ENCODE measurements at places on chromosomes 13 and 19.

DNA sequence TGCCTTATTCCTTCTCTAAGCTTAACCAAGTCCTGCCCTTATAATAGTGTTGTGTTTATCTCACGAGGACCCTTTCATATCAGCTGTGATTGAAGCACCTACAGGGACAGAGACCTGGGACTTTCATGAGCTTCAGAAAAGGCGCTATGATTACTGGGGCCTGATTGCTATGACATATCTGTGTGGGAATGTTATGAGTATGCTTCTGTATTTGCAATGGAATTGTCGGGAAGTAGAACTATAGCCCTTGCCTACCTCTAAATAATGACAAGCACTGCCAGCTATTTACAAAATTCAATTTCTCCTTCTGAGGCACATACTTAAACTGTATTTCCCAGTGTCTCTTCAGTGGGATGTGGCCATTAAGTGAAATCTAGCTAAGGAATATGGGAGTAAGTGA lies 191.5 kb downstream of the LHFPL6 start:
- DNase-seq = no peak

DNA sequence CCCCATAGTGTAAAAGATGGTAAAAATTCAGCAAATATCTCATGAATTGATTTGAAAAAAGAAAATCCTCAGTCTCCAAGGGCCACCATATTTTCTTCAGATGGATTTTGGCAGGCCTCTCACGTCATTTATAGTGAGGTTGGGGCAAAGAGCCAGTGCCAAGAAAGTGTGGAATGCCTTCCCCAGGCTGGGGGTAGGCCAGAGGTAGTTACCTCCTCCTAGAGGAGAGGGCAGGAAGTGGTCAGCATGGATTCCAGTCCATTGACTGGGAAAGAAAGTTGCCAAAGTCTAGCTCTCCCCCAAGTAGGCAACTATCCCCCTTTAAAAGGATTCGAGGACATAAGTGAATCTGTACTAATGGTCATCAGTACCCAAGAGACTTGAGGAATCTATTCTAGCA lies 68.4 kb upstream of the KCTD4 start:
- DNase-seq = no peak

GRCh38 chr13:104411141-104411765 lies 1345.0 kb upstream of the SLC10A2 start:
- no peak for DNase-seq

DNA sequence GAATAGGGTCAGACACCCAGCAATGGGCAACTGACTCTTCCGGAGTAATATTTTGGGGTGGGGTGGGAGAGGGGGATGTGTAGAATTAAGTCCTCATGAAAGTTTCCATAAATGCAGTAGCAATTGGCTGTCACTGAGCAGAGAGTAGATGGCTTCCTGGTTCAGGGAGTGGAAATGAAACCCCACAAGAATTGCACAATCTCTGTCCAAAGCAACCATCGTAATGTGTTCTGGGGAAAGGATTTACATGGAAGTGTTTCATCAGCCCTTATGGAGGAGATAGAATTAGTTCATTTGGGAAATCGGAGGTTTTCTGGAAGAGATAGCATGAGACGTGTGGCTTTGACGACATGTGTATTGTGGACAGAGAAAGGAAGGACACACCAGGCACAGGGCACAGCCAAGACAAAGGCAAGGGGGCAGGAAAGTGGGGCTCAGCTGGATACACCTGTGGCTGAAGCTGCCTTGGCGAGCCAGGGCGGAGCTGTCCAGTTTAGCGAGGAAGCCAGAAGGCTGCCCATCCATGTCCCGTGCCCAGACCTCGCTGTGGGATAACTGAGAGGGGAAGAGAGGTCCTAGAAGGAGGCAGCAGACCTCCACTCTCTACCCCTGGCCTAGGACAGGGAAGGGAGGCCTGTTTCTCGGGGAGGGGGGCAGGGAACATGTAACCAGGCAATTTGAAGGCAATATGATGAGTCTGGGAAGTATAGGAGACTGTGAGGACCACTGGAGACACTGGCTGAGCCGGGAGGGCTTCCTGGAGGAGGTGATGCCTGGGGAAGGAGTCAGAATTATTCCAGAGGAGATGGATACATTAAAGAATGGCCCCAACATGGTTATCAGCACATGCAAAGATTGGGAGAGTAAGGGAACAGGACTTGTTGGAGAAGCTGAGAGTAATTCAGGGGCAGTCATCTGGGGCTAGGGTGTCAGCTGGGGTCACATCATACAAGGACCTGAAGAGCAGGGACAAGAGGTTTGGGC lies 2.6 kb upstream of the CLEC4G start:
- no peak for DNase-seq

DNA sequence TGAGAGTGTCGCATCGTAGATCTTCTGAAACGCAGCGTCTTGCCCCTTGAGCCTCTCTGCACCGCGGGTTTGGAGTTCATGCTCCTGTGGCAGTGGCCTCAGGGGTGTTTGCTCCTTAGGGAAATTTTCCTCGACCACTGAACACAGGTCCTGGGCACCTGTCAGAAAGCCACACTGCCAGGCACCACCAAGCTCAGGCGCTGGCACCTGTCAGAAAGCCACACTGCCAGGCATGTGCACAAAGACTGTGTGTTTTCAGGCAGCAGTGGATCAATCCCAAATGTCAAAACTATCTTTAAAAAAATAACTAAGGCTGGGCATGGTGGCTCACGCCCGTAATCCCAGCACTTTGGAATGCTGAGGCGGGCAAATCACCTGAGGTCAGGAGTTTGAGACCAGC lies 87.1 kb downstream of the ATP11A start:
- DNase-seq = no peak

DNA sequence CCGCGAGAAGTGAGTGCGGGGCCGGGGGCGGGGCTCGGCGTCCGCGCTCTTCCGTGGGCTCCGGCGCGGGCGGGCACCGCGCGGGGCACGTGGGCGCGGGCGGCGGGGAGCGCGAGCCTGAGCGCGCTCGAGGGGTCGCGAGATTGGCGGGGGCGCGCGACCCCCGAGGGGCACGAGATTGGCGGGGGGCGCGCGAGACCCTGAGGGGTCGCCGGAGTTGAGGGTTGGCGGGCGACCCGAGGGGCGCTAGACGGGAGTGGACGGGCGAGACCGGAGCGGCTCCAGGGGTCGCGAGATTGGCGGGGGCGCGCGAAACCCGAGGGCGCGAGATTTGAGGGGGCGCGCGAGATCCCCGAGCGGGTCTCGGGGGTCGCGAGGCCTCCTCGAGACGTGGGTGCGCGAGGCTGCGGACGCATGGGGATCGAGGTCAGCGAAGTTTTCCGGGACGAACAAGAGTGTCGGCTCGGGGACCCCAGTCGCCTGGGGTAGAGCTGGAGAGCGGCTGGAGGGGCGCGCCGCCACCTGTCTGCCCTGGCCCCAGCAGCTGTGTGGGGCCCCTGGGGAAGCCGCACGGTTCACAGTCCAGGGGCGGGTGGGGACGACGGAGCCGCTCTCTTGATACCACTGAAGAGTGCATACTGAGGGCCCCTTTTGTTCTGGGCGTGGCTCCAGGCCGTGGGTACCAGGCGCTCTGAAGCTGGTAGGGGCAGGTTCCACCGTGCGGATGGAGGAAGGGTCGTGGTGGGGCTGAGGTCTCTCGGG lies 682 bp downstream of the SSBP4 start:
- no peak for DNase-seq

DNA sequence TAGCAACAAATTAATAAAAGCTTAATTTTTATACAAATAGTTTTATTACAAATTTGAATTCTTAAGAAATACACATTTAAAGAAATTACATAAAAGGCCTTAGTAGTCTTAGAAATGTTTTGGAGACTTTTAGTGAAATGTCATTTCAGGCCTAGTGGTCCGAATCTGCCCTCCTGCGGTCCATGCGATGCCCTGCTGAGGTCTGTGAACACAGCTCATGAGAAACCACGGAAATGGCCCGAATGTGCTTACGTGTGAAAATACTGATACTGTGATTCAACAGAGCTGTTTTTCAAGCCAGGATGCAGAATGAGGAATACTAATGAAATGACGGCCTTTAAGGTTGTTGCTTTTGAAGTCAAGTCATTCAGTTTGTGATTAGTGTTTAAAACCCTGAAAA lies 157.9 kb downstream of the COL4A1 start:
- DNase-seq = no peak

DNA sequence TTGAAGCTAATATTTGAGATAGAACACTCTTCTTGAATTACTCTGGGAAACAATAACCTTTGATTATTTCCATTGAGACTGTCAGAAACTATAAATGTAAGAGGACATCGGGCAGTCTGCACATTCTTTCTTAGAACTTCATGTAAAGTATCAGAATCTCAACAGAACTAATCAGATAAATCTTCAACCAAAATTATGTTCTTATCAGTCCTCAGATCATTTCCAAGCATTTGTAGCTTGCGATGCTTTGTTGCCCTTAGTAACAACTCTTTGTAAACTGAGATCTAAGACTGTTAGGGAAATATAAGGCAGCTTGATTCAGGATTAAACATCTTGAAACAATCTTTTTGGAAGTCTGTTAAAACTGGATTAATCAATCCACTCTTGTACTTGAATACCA lies 70.3 kb downstream of the FNDC3A start:
- DNase-seq = no peak

DNA sequence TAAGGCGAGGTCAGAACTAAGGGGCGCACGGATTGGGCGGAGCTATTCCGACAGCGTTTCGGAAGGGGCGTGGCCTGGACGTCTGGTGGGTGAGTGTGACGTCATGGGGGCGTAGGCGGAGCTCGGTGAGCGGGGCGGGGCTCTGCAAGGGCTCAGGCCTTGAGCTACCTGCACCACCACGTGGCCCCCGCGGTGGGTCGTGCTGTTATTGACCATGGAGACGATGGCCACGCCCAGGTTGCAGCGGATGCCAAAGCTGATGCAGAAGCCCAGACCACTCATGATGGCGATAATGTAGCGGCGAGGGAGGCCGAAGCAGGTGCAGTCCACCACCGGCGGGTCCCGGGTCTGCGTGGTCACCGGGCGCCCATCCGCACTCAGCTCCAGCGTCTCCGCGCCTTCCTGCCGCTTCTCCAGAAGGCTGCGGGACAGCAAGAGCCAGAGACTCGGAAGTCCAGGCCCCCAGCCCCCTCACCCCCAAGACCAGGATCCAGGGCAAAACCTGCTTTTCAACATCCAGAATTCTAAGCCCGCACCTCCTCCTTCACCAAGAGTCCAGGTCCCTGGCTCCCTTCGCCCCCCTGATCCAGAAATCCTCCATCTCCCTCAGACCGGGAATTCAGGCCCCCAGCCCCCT lies 4.8 kb downstream of the SLC17A7 start:
- no peak for DNase-seq

- DNase-seq = no peak
Observed at GRCh38 chr13:43324129-43324528, 300.7 kb downstream of the DNAJC15 start.

DNA sequence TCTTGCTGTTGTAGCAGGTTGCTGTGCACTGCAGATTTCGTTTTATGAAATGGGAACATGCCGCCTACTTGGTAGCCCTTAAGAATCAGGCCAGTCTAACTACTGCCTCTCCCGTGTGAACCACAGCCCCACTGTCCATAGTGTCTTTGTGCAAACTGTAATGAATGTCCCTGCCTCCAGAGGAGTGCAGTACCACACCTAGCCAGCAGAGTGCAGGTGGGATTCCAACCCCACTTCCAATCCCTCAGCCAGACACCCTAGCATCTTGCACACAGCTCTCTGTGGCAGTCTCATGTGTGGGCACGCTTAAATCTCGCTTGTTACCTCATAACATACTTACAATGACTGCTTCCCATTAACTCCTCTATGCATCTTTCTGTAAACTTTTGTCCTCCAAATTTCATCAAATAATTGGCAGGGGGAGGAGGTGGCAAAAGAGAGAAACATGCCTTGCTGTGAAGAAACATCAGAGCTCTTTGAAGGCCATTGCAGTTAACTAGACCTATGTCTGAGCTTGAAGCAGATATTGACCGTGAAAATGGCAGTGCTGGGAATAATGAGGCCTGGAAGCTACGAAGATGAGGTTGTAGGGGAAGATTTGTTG lies 47.2 kb downstream of the ZAR1L start:
- peak; percentile 2 for DNase-seq

- DNase-seq = peak; percentile 30
Observed at GRCh38 chr13:36858290-36858689, 39.3 kb downstream of the RFXAP start.

GRCh38 chr13:24688111-24688510 lies 7.9 kb downstream of the ATP12A start:
- no peak for DNase-seq

DNA sequence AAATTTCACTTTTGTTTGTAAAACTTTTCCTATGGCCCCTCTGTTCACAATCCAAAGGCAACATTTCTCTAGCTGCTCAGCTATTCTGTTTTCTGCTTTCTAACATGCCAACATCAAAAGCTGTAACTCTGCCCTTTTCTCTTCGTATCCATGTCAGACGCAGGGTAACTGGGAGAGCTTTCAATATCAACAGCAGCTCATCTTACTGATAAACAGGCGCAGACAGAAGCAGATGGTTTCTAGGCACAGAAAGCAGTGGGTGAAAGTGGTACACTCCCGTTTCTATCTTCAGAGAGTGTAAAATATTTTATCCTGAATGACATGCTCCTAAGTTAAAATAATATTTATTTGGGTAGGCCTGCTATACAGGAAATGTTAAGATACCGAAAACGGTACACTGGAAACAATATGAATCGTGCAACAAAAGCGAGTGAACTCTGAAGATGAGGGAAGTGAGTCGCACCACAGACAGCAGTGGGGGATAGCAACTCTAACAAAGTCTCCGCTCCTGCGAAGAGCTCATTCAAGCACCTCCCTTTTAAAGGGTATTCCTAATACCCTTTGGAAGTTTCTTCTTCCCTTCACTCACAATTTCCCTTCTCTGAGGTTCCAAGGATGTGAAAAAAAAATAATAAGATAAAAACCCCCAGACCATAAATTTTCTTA lies 798.3 kb downstream of the GPC5 start:
- DNase-seq = no peak

DNA sequence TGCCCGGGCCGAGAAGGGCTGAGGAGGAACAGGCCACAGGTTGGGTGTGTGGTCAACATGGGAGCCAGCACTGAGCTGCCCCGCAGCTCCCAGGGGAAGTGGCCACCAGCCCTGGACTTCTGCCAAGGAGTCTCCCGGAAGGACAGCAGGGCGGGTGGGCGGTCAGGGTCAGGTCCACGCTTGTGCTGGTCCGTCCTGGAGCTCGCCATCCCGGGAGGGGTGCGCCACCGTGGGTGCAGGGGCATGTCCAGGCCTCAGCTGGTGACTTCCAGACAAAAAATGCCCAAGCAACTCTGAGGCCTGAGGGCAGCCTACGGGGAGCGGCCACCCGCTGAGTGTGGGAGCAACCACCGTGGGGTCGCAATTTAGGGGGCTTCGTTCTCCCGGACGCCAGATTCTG lies 21.4 kb upstream of the SLC15A1 start:
- no peak for DNase-seq

- DNase-seq = no peak
Observed at GRCh38 chr13:51920786-51921185, 59.0 kb downstream of the CCDC70 start.

GRCh38 chr13:61170856-61171255 lies 244.8 kb downstream of the PCDH20 start:
- no peak for DNase-seq

DNA sequence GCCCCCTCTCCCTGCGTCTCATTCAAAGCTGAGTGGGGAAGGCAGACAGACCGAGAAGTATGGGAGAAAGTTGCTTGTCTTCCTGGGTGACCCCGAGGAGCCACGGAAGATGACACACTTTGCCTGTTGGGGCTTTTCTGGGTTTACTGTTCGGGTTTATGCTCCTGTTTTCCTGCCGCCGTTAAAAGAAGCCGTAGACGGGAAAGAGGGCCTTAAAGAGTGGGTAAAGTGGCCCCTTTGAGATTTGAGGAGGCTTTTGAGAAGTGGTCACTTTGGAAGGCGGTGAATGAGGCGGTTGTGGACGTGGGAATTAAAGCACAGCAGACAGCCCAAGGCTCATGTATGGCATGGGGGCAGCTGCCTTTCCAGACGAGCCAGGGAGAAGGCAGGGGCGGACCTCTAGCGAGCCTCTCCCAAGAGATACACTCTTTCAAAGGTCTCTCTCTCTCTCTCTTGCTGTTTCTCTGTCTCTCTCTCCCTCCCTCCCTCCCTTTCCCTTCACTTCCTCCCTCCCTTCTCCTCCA lies 493 bp upstream of the LHFPL6 start:
- no peak for DNase-seq
